ENCODE measurements at places on chromosomes 13 and 19.

DNA sequence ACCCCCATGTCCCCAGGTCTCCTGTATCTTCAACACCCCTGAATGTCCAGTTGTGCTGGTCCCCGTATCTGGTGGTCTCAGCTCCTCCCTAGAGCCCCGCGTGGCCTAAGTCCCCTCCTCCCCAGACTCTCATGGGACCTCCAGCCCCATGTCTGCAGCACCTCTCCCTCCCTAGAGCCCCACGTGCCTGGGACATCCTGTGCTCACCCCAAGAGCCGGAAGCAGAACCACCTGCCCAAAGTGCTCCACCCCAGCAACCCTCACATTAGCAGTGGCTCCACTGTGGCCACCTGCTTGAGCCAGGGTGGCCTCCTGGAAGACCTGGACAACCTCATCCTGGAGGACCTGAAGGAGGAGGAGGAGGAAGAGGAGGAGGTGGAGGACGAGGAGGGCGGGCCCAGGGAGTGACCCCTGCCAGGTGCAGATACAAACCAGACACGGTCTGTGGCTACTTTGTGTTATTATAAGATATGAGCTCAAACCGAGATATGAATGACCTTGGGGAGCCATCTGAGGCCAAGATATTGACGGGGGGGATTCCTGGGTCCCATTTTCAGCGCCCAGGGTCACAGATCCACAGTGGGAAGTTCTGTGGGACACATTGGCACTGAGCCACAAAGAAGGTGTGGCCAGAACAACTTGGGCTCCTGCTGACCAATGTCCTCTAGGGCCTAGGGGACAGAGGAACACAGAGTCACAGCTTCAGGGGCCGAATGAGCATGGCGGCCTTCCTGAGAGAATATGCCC, 6.0 kb downstream of the SHFL start:
- no peak for DNase-seq

DNA sequence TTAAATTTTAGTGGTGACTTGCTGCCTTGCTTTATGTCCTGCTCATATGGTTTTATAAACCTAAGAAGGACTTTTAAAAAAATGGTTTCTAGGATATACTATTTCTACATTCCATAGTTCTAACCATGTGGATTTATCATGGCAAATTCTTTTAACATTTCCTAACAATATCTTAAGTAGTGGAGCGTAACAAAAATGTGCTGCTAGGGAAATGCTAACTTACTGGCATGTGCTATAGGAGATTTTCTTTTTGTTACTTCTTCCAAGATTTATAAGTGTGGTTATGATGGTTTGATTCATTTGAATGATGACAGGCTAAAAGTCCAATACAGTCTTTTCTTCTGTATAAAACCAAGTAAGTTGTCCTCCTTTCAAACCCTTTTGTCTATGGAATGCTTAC, 713.7 kb downstream of the SLITRK1 start:
- DNase-seq = no peak

GRCh38 chr13:79246578-79246949, 159.5 kb downstream of the RBM26 start:
- no peak for DNase-seq

GRCh38 chr19:7868326-7868670, 5.9 kb downstream of the PRR36 start:
- DNase-seq = peak; percentile 50

- peak; percentile 92 for DNase-seq
These were observed 572.8 kb downstream of the PCDH9 start for GRCh38 chr13:66657165-66657881.

DNA sequence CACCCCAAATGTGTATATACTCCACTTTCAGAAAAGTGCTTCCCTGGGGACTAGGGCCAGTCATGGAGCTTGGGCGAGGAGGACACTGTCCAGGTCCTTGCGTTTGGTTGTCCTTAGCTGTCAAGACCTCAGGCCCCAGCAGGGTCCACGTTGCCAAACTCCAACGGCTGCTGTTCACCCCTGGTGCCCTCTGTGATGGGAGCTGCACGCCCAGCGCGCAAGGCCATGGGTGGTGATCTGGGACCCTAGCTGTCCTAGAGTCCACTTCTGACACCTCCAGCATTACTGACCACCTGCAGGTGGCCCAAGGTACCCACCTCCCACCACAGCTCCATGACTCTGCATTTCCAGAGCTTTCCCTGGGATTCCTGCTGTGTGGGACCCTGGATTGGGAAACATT, 4.0 kb downstream of the LRP3 start:
- DNase-seq = no peak

GRCh38 chr19:49857061-49857837, 6.3 kb downstream of the PTOV1 start:
- no peak for DNase-seq

DNA sequence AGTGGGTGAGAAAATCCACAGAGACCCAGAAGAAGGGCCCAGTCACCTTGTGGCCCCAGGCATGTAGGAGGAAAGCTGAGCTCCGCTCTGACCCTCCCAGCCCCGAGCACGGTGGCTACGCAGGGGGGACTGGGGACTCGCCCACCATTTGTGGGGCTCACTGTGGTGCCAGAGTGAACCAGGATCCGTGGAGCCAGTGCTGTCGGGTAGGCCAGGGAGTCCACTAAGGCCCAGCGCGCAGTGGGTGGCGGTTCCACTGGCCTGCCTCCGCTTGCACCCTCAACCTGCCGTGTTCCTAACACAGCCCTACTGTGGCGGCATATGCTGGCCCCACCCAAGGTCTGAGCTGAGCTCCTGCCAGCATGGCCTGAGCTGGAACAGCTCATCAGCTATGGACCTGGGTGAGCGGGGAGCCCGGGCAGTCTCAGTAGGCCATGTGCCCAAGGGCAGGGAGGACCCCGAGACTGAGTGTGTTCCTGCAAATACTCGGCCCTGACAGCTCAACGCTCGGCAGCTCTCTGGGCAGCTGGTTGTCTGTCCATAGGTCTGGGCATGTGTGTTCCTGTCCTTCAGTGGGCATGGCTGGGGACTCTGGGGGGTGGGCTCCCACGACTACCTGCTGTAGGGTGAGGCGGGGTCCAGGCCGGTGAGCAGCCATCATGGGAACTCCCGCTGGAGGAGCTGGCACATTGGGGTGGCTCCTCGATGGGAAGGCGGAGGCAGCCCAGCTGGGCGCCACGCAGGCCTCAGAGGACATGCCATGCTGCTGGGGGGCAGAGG, 36.6 kb downstream of the CEBPG start:
- no peak for DNase-seq

DNA sequence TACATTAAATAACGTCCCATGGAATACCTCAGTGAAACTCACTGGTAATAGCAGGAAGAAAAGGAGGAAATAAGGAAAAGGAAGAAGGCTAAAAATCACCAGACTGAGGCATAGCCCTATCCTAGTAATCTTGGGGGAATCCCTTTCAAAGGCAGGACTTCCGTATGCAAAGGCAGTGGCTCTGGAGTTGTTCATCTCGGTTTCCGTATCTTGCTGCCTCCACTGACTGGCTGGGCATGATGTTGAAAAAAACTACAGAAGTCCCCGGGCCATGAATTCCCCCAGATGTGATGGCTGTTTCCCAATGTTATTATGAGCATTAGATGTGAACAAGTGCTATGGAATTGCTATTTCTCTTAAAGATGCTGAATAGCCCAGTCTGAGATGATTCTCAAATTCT, 5.5 kb downstream of the FPR2 start:
- no peak for DNase-seq

DNA sequence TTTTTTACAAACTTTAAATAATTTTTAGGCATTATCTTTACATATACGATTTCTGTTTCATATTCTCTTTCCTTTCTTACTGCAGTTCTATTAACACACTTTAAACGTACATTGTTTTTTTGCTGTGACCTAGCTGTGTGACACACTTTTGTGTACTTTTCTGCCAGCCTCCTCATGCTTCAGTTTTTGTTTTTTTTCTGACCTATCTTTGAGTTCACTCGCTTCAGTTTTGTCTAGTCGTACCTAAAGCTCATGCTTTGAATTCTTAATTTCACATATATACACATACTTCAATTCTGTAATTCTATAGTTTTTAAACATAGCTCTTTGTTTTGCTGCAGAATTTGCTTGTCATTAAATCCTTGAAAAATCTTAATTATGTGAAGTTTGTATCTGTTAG, 150.4 kb downstream of the PDS5B start:
- DNase-seq = no peak

DNA sequence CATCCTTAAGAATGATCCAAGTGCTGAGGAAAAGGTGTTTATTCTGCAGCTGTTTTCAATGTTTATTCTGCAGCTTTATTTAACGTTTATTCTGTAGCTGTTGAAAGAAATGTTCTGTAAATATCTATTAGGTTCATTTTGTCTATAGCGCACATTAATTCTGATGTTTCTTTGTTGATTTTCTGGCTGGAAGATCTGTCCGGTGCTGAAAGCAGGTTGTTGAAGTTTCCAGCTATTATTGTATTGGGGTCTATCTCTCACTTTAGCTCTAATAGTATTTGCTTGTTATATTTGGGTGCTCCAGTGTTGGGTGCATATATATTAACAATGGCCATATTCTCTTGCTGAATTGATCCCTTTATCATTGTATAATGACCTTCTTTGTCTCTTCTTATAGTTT, 20.2 kb downstream of the CD70 start:
- DNase-seq = no peak

DNA sequence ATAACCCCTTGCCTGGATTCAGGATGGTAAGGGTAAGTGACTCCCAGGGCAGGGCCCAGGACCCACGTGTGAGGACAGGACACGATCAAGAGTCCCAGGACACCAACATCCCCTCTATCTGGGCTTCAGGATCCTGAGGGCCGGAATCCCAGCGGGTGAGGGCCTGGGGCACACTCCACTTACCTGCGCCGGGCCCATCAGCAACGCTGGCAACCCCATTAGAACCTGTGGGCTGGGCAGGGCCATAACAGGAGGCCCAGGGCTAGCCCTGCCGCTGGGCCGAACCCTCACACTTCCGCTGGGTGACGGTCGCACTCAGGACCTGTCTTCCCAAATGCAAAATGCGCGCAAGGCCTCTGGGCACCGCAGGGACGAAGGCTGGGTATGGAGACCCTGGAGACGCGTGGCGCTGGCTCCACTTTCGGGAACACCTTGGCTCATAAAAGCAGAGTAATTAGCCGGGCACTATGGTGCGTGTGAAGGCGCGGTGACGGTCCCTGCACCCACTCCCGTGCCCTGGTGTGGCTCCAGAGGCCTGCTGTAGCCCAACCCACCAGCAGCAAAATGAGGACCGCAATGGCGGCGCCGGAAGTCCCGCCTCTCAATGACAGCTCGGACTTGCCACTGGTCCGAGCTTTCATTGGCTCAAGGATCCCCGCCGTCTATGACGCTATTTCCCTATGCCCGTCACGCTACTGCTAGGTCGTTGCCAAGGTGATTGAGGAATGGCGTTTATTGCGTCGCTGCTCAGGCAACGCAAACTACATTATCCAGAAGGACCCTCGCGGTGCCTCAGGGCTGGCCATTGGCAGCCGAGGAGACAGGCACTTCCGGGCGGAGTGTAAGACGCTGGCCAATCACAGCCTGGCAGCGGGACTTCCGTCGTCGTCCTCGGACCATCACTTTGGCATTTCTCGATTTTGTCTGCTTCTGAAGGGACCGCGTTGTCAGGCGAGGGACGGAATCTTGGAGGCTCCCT, at the start of gene ZNF132:
ZNF132 (minus strand) TSS at position 578 of the 979 bp plus-strand sequence; CDS start at position 246, 332 bp downstream.
- peak; percentile 98 for DNase-seq

DNA sequence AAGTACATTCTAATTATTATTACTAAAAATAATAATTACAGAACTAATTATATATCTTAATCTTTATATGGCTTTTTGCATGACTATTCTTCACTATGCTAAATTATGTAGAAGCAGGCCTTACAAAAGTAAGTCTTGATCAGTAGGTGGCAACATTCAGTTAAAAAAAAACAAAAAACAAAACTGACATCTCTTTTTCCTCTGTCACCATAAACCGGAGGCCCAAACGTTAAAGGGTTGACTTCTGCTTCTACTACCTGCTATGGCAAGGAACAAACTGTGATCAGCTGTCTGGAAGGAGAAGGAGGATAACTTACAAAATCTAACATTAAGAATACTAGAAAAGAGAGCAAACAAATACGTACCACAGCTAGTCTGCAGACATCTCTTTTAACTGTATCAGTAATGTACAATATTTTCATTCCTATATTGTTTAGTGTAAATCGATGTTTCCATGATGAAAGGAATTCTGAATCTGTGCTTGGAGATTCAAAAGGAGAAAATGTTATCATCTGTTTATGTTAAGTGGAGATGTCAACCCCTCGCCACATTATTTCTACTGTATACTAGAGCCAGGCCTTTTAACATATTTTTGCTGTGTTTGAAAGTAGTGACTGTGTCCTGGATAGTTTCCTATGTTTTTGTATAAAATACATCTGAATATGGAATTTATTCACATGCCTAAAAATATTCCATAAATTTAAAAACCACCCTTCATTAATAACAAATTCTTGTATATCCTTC, 1525.4 kb downstream of the SLITRK1 start:
- DNase-seq = no peak
